Spinal cord (tissue), 10 donors: ENCODE measurements at places on chromosomes 6 and 20. TPM values are rescaled to one million over a fixed set of nuclear protein-coding genes. Genes with fewer than 3 reads are reported as not detected.

The LRFN2 gene
- 2.7 TPM for total RNA-seq

- no peak for DNase-seq
- H3K4me1 ChIP-seq, result peaks cover 33% of the 10 kb centered on the region
- no peaks in the 10 kb centered on the region for H3K36me3 ChIP-seq
- peaks cover 5% of the 10 kb centered on the region for H3K27me3 ChIP-seq
These were observed 119.2 kb downstream of the TOX2 start for GRCh38 chr20:44033873-44034272.

DNA sequence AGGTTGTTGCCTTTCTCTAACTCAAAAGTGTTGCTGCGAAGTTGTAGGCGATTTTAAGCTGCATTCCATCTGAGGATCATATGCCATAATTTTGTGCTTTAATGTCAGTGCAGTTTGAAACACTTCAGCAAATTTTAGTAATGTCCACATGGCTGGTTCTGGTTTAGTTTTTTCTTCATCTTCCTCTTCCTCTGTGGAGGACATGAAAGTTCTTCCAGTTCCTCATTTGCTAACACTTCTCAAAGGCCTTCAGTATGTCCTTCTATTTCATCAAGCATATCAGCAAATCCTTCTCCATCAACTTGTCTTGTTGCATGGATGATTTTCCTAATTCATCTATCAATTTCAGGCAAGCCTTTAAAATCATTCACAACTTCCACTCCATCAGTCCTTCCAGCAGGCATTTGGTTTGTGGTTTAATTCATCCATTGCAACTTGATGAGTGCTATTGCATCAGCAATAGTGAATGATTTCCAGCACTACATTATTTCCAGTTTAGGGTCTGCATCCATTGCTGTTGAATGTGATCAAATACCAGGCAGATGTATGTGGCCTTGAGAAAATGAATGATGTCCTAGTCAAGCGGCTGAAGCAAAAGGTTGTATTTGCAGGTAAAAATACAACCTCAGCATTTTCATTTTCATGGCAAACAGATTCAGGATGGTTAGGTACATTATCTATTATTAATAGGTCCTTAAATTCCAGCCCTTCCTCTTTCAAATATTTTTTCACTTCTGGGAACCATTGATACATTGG lies 20.2 kb downstream of the SHLD1 start:
- no peaks in the 10 kb centered on the region for H3K27me3 ChIP-seq
- H3K27ac ChIP-seq, result no peak overlapping the region
- H3K4me3 ChIP-seq, result no peak overlapping the region

GRCh38 chr20:25571817-25572216 lies 13.5 kb downstream of the NINL start:
- no peak overlapping the region for H3K27ac ChIP-seq
- H3K36me3 ChIP-seq, result peaks cover 8% of the 10 kb centered on the region
- no peaks in the 10 kb centered on the region for H3K27me3 ChIP-seq
- H3K4me1 ChIP-seq, result no peaks in the 10 kb centered on the region

DNA sequence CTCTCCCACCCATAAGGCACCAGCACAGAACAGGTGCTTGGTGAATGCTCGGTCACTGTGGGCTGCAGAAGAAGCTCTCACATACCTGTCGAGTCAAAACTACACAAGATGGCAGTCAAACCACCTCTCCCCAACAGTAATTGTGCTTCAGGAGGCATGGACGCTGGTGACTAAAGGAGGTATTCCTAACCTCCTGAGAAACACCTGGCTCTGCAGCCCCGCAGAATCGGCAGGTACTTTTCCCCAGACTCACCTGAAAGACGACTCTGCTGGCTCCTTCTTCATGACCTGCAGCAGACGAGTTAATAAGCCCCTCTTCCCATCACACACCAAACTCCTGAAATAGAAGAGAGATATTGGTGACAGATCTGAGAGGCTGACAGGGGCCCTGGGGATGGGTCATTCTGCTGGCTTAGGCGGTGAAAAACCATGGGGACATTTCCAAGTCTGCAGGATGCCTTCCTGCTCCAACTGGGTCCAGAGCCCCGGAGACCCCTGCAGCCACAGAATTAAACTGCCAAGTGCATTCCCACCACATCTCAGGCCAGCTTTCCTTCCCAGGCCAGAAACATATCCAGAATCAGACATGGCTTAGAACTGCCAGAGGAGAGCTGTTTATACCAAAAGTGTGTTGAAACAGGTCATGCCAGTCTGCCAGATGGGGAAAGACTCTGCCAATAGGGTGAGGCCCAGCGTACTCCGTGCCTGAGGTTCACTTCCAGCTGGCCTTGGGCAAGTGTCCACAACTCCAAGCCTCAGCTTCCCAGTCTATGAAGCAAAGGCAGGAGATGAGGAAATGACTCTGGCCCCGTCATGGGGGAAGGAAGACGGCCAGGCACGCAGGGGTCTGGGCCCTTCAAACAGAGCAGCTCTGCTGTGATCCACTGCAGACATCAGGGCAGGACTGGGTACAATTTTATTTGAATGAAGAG lies 53.0 kb downstream of the MYH7B start:
- no peaks in the 10 kb centered on the region for H3K27me3 ChIP-seq
- H3K4me3 ChIP-seq, result no peak overlapping the region
- H3K27ac ChIP-seq, result no peak overlapping the region
- no peaks in the 10 kb centered on the region for H3K4me1 ChIP-seq
- no peak for DNase-seq
- peaks cover 95% of the 10 kb centered on the region for H3K36me3 ChIP-seq

GRCh38 chr6:42010185-42010891 lies 40.0 kb upstream of the TAF8 start:
- H3K4me3 ChIP-seq, result no peak overlapping the region
- H3K27ac ChIP-seq, result peak overlapping the region; percentile 37
- H3K4me1 ChIP-seq, result peaks cover 14% of the 10 kb centered on the region
- H3K36me3 ChIP-seq, result no peaks in the 10 kb centered on the region
- DNase-seq, result no peak
- H3K27me3 ChIP-seq, result no peaks in the 10 kb centered on the region

The RFX6 gene
- total RNA-seq, result not detected

DNA sequence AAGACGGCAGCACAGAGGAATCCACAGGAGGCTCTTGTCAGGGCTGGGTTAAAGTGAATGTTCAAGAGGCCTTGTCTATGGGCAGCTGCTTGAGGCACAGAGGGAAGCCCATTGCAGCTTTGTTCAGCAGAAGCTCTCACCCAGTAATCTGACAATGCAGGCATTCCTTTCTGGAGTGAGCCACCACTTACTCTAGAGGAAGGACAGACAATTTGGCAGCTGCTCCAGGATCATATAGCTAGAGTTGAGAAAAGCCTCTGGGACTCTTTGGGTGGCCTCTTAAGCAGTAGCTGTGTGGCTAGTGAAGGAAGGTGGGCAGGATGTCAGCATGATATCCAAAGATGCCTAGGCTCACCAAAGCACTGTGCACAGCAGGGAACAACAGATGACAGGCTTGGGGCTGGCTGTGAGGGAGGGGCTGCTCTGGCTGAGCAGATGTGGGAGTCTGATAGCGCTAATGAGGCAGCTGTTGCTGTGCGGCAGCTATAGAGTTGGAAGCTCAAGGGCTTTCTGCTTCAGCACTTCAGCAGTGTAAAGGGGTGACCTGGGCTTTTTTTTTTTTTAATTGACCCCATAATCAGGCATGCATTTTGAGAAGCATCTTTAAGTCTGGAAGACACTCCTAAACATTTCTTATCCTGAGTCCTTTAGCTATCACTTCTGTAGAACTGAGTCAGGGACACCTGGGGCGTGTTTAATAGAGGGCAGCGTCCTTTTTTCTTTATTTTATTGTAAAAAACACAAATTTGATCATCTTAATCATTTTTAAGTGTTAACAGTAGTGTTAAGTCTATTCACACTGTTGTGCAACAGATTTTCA lies 27.2 kb downstream of the CMTR1 start:
- no peak overlapping the region for H3K27ac ChIP-seq
- no peaks in the 10 kb centered on the region for H3K27me3 ChIP-seq
- DNase-seq, result no peak
- peaks cover 45% of the 10 kb centered on the region for H3K36me3 ChIP-seq
- no peak overlapping the region for H3K4me3 ChIP-seq
- peaks cover 9% of the 10 kb centered on the region for H3K4me1 ChIP-seq

GRCh38 chr6:108176281-108177089 lies 10.7 kb downstream of the NR2E1 start:
- H3K4me3 ChIP-seq, result no peak overlapping the region
- peaks cover 91% of the 10 kb centered on the region for H3K27me3 ChIP-seq
- DNase-seq, result no peak
- no peaks in the 10 kb centered on the region for H3K36me3 ChIP-seq

The C20orf204 gene
- total RNA-seq, result 0.69 TPM

GRCh38 chr6:37308069-37308815 lies 45.5 kb upstream of the RNF8 start:
- H3K4me3 ChIP-seq, result no peak overlapping the region
- H3K4me1 ChIP-seq, result peaks cover 15% of the 10 kb centered on the region
- peak; percentile 49 for DNase-seq
- H3K36me3 ChIP-seq, result peaks cover 9% of the 10 kb centered on the region
